Kidney (tissue), 22 donors: ENCODE measurements at places on chromosomes 6 and 20. TPM values are rescaled to one million over a fixed set of nuclear protein-coding genes. Genes with fewer than 3 reads are reported as not detected.

Gene SIRPB1
- polyA plus RNA-seq: 0.58 TPM

Gene ARMH2
- polyA plus RNA-seq: not detected

Gene MLIP
- 1.7 TPM for polyA plus RNA-seq

Gene FGD2
- 0.97 TPM for polyA plus RNA-seq

Gene TCF21
- 28.8 TPM for polyA plus RNA-seq

Gene C6orf120
- polyA plus RNA-seq: 10.9 TPM

Gene PSORS1C1
- polyA plus RNA-seq: 2.1 TPM

Gene OR2H2
- polyA plus RNA-seq: not detected

Gene IL17A
- polyA plus RNA-seq: not detected

Gene TCF19
- polyA plus RNA-seq: 5.1 TPM

Gene PXDC1
- 35.0 TPM for polyA plus RNA-seq

Gene DLL1
- polyA plus RNA-seq: 4.5 TPM

Gene NRSN2
- polyA plus RNA-seq: 50.0 TPM

Gene PTPRT
- not detected for polyA plus RNA-seq

Gene SLC35F1
- 0.28 TPM for polyA plus RNA-seq

Gene CPXM1
- polyA plus RNA-seq: 7.1 TPM

Gene MUC22
- polyA plus RNA-seq: not detected

Gene LAMA4
- 5.6 TPM for polyA plus RNA-seq

Gene SPAG4
- 13.1 TPM for polyA plus RNA-seq

Gene SLC17A4
- polyA plus RNA-seq: 0.88 TPM

Gene EYS
- polyA plus RNA-seq: not detected

Gene PRSS35
- 2.0 TPM for polyA plus RNA-seq

Gene HLA-DMB
- 45.5 TPM for polyA plus RNA-seq

Gene BNIP5
- not detected for polyA plus RNA-seq

Gene DST
- 68.2 TPM for polyA plus RNA-seq

Gene CD2AP
- 19.5 TPM for polyA plus RNA-seq

Gene MYLK4
- polyA plus RNA-seq: 1.1 TPM

Gene FAM210B
- polyA plus RNA-seq: 34.5 TPM

Gene DEFB124
- polyA plus RNA-seq: not detected

Gene CRIP3
- polyA plus RNA-seq: 14.3 TPM

Gene MEP1A
- 0.13 TPM for polyA plus RNA-seq

Gene ADAM33
- 4.1 TPM for polyA plus RNA-seq

Gene RAMACL
- not detected for polyA plus RNA-seq

Gene NOTCH4
- polyA plus RNA-seq: 22.5 TPM

Gene MUCL3
- not detected for polyA plus RNA-seq

Gene OPRM1
- not detected for polyA plus RNA-seq

Gene AIF1
- 121 TPM for polyA plus RNA-seq

Gene TSBP1
- not detected for polyA plus RNA-seq

Gene TRIM26
- polyA plus RNA-seq: 28.0 TPM

Gene NDRG3
- 26.4 TPM for polyA plus RNA-seq

Gene PBOV1
- not detected for polyA plus RNA-seq

Gene DNMT3B
- 1.2 TPM for polyA plus RNA-seq

Gene SLC35D3
- not detected for polyA plus RNA-seq

Gene PAX1
- polyA plus RNA-seq: not detected

Gene REM1
- 2.0 TPM for polyA plus RNA-seq

Gene CCDC170
- 0.34 TPM for polyA plus RNA-seq

Gene PRDM13
- polyA plus RNA-seq: not detected

Gene CST4
- not detected for polyA plus RNA-seq

Gene RFX6
- not detected for polyA plus RNA-seq

Gene JPH2
- polyA plus RNA-seq: 2.5 TPM

Gene PACRG
- 20.0 TPM for polyA plus RNA-seq

Gene ANKRD66
- polyA plus RNA-seq: not detected

Gene PHACTR2
- polyA plus RNA-seq: 3.5 TPM

Gene TFAP2D
- not detected for polyA plus RNA-seq

Gene RBCK1
- 73.0 TPM for polyA plus RNA-seq

Gene CST2
- polyA plus RNA-seq: not detected

Gene STX11
- 2.0 TPM for polyA plus RNA-seq

Gene BTN1A1
- polyA plus RNA-seq: not detected

Gene C6orf52
- 3.8 TPM for polyA plus RNA-seq
